Stimulated activated CD4-positive, alpha-beta T cell treated with anti-CD3 and anti-CD28 coated beads, Interleukin-15, amount 100 ng/mL, for 24 hours (primary cell): ENCODE measurements at places on chromosomes 7 and 10.
A peak's percentile ranks its signal among the peaks of the same experiment; 100 is the strongest.

DNA sequence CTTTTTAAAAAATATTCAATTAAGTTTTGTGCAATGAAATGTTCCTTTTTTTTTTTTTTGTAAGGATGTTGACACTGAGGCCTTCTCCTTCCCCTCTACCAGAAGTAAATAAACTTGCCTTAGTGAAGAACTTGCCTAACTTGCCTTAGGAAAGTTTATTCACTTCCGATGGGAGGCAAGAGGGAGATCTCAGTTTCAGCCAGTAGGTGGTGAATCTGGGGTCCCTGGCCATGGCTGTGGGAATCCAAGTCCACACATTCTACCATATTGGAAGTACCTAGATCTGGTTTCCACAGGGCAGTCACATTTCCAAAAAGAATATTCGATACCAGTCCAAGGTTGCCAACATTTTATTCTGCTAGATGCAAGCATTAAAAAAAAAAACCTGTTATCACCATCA, 270.9 kb downstream of the CCSER2 start:
- no peak for DNase-seq

GRCh38 chr7:101128040-101128834, 1.3 kb downstream of the SERPINE1 start:
- no peak for DNase-seq

DNA sequence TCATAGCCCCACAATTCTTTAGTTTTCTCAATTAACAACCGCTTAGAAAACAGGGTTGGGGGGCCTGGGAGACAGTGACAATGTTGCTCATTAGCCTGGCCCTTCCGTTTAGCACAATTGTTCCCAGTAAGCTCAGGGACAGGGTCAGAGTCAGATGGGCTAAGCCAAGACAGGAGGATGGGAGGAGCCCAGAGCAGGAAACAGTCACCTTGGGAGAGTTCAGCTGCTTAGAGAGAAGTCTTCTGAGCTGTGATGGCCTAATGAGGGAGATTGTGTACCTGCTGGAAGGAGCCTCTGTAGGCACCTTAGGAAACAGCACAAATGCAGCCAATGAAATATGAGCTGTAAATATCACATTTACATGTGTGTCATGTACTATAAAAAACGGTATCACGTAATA, 35.9 kb downstream of the SVOPL start:
- no peak for DNase-seq

DNA sequence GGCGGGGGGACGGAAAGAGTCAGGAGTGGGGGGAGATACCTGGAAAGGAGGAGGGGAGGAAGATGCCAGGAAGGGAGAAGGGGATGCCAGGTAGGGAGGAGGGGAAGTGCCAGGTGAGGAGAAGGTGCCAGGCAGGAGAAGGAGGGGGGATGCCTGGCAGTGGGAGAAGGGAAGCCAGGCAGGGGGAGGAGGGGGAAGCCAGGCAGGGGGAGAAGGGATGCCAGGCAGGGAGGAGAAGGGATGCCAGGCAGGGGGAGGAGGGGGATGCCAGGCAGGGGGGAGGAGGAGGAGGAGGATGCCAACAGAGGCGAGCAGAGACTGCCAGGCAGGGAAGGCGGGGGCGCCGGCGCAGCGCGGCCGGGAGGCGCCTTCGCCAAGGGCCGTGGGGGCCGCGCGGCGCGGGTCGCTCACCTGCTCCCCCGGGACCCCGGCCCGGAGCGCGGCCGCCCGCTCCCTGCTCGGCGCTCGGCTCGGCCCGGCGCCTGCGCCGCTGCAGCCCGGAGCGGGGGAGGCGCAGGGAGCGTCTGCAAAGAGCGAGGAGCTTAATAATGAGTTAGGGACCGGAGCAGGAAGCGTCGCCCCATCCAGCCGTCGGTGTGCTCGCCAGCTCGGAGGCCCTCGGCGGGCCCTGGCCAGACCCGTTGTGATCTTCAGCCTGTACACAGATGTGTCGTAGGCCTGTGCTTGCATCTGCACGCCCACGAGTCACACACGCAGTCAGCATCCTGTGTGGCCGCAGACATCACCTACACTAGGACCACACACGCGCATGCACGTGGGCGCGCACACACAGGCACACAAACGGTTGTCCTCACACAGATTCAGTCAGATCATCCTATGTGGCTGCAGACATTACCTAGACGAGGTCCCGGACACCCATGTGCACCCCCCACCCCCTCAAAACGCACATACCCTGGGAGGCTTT, 28.4 kb upstream of the SMARCD3 start:
- DNase-seq: peak; percentile 76

DNA sequence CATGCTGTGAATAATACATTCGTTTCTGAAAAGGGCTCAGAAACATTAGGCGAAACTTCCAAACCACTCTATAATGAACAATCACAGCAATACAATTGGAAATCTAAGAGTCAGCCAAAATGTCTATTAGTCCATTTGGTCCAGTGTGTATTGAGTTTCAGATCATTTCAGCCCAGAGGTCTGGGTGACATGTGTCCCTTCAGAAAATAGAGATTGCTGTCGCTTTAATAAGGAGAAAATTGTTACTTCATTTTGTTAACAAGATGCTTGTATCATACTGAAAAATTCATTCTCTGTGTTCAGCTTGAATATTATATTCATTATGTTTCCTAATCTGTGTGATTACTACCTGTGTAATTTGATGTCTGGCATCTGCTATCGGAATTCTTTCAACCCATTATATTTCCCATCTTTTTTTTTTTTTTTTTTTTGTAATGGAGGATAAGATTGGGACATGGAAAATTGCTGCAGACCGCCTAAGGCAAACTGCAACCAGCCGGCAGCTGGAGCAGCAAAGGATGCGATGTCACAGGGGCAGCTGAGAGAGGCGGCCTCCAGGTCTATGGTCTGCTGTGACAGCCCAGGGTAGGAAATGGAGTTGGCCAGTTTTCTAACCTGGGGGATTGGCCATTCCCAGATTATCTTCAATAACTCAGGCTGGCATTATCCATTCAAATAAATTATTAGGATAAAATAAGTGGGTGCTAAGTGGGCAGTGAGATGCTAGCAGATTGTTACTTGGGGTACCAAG, 170.9 kb upstream of the NPVF start:
- DNase-seq: no peak

DNA sequence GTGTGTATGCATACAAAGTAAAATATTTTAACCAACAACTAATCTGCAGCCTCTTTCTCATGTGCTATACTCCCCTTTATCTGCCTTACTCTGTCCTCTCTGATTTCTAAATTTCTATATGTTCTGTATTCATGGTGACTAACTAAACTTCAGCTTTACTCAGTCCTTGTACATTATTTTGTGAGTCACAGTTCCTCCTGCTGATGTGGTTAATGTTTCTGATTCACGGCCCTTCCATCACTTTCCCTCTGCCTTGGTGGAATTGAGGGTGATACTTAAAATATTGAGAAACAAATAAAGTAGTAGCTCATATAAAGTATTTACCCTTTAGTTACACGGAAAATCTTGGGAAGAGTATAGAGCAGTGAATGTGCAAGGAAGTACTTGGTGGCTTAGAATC, 899.1 kb upstream of the ZWINT start:
- DNase-seq: no peak

DNA sequence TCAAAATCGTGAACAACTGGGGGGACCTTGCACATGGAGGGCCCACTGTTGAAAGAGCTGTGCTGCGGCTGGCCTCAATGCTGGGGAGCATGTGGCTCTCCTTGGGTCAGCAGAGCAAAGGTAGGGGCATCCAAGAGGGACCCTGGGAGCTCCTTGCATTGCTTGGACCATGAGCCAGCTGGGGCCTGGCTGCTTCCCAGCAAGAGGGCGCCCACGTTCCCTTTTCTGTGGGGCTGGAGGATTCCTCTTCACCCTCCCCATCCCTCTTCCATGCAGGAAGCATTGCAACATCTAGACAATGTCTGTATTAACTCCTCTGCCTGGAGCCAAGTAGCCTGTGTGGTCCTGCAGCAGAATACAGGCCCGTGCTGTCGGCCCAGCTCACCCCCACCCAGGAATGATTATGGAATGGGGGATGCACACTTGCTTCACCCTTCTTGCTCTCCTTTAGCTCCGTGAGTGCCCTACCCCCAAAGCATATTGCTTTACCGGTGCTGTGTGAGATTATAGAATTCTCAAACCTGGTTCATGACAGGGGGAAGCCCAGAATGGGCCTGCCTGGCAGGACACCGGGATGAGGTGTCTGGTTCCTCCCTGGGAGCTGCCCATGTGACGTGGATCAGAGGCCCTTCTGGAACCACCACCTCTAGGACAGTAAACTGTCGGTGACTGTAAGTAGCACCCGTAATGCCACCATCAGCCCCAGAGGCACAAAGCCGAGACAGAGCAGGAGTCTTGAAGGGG, 61.9 kb downstream of the SYPL1 start:
- DNase-seq: no peak

DNA sequence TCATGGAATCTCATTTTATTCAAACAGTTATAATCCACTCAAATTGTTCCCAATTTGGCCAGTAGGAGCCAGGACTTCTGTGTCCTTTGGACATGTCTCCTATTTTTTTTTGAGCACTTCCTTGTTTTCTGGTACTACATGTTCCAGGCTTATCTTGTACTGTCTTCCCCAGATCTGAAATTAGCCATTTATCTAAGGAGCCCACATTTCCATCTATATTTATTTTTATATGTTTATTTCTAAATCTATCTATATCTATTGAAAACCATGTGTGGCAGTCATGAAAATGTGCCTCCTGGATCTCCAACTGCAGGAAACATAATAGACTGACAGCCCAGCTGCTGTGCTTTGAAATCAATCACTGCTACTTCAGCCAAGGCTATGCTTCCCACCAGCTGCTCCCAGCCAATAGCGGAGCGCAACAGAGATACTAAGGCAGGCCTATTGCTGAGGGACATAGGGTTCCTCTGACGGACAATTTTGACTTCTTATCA, 147.1 kb downstream of the LRRC4 start:
- DNase-seq: no peak

DNA sequence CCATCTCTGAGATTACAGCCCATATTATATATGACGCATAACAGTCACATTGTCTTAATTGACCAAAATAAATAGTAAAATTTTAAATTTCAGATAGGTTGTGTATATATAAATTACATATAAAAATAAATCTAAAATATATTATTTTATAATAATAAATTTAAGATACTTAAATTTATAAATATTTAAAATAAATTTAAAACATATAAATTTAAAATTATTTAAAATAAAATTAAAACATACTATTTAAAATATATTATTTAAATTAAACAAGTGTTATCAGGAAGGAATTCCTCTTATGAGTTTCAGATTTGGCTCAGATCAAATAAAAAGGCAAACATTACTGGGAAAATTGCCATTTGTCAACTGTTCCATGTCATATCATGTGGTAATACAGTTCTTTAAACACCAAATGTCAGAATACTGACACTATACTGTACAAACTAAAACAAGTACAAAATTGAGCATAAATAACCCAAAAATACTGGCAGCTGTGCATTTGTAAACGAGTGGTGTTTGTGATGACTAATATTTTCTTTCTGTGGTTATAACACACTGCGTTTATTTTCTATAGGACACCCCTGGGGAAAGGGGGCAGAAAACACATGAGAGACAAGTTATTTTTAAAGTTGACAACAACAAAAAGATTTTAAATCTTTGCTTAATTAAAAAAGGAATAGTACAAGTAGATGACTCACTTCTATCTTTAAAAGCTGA, 71.3 kb upstream of the DGKB start:
- no peak for DNase-seq

DNA sequence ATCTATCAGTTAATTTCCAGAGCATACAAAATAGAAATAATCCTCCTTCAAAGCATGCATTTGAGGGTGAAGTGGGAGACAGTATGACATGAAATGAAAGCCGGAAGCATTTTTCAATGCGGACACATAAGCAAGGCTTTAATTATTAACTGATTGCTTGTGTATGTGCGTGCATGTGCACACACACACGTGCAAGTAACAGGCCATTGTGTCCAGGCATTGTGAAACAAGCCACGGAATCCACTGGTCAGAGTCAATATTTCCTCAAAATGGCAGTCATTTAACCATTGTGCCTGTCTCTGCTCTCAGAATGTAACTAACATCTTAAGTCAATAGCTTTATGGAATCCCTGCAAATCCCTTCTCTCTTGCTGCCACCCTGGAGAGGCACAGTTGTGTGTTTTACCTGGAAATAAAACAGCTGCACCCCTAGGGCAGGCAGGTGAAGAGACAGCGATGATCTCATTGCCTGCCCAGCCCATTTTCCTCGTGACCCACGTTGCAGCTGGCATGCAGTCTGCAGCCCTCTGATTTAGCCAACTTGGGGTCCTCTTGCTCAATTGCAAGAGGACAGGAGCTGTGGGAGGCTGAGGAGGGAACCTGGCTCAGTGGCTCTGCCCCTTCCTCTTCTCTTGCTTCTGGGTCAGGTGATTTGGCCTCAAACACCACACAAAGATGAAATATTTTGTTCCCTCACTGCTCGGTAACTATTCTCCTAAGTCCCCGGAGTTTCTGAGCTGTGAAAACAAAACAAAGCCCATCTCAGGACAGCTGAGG, 500.9 kb upstream of the ZMIZ1 start:
- DNase-seq: no peak

- no peak for DNase-seq
Measured at GRCh38 chr7:152313831-152314604, 121.8 kb downstream of the KMT2C start.

- DNase-seq: peak; percentile 16
Measured at GRCh38 chr7:36806891-36807290, 82.6 kb upstream of the AOAH start.

GRCh38 chr7:8908889-8909288, 475.5 kb downstream of the NXPH1 start:
- DNase-seq: no peak

- no peak for DNase-seq
Measured at GRCh38 chr7:23353172-23353571, 54.0 kb downstream of the MALSU1 start.

DNA sequence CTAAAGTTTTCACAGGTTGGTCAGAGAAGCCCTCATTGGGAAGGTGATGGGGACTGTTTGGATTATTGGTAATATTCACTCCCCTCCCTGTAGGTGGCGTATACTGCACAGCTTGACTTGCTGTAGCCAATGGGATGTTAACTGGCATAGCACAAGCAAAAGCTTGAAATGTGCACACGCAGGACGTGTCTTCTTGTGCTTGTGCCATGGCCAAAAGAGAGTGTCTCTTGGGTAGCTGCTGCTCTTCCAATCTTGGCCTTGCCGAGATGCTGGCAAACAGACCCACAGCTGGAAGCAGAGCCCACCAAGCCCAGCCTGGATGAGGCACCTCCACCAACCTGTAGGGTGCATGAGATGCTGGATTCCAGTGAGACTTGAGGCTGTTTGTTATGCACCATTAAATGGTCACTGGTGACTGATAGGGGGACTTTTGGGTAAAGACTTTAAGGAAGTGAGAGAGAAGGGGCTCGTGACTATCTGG, 266.0 kb downstream of the GRID1 start:
- DNase-seq: no peak

GRCh38 chr10:29763396-29763795, 128.6 kb upstream of the SVIL start:
- DNase-seq: no peak

DNA sequence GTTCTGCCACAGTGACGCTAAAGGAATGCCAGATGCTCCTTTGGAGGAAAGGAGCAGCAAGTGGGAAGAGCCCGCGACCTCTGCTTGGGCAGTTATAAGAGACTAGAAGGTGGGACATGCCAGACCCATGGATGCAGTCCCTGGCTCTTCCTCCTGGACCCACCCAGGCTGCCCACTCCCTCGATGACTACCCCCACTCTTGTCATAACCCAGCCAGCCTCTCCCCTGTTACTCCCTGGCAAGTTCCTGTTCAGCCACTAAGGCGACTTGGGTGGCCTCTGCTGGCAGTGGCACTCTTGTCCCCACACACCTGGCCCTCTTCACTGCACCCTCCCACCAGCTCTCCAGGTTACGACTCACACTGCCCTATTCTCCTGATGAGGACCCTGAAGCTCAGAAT, 33.5 kb downstream of the COL13A1 start:
- no peak for DNase-seq

GRCh38 chr7:13411636-13412035, 577.8 kb downstream of the ETV1 start:
- DNase-seq: no peak
